ENCODE measurements at places on chromosomes 13 and 19.

DNA sequence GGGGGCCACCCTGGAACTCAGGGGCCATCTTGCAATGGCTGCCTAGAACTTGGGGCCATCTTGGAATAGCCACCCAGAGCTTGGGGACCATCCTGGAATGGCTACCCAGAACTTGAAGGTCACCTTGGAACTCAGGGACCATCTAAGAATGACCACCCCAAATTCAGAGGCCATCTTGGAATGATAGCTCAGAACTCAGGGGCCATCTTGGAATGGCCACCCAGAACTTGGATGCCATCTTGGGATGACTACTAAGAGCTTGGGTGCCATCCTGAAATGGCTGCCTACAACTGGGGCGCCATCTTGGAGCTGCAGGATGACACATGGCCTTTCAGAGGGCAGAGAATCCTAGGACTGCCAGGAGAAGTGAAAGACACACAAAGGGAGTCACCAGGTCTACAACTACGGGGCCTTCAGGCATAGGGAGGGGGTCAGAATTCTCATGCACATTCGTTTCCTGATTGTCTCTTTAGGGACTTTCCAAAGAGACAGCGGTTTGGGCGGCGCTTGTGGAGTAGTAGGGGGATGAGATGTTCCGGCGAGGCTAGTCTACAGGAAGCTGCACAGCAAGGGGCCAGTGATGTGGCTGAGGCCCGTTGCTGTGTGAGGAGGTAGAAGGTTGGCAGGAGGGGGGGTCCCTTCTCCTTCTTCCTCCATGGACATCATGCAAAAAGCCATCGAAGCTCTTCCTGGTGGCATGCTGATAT, 125.0 kb downstream of the IER2 start:
- peak; percentile 32 for DNase-seq

- DNase-seq: peak; percentile 72
Measured at GRCh38 chr19:18519962-18520847, 1.7 kb downstream of the ELL start.

DNA sequence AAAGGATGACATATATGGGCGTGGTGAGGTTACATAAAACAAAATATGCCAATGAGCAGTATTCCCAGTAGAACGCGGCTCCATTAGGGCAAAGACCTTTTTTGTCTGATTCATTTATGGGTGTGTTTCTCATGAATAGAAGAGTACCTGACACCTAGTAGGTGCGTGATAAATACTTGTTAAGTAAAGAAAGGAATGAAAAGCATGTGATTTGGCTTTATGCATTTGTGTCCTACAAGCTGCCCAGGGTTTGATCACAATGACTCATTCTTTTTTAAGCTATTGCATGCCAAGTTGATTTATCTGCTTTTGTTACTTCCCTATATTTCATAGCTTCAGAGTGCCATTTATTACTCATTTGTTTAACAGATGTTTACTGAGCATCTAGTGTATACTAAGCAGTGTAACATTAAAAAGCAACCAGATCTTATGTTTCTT, 19.1 kb upstream of the KCTD4 start:
- DNase-seq: no peak

- no peak for DNase-seq
Measured at GRCh38 chr13:27311518-27312210, 41.0 kb downstream of the RASL11A start.

DNA sequence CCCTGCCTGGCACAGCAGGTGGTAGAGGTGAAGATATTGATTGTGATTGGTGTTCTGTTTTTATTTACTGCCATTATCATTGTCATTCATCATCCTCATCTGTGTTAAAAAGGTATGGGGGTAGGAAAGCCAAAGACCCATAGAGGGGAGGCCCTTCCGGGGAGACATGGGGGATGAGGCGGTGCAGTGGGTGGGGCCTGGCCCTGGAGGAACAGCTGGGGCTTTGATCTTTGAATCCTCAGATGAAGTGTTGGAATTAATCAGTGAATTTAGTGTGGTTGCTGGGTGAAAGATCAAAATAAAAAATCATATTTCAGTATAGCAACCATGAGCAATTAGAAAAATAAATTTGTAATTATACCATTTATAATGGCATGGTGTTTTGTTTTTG, 7.4 kb downstream of the PTH2 start:
- no peak for DNase-seq

DNA sequence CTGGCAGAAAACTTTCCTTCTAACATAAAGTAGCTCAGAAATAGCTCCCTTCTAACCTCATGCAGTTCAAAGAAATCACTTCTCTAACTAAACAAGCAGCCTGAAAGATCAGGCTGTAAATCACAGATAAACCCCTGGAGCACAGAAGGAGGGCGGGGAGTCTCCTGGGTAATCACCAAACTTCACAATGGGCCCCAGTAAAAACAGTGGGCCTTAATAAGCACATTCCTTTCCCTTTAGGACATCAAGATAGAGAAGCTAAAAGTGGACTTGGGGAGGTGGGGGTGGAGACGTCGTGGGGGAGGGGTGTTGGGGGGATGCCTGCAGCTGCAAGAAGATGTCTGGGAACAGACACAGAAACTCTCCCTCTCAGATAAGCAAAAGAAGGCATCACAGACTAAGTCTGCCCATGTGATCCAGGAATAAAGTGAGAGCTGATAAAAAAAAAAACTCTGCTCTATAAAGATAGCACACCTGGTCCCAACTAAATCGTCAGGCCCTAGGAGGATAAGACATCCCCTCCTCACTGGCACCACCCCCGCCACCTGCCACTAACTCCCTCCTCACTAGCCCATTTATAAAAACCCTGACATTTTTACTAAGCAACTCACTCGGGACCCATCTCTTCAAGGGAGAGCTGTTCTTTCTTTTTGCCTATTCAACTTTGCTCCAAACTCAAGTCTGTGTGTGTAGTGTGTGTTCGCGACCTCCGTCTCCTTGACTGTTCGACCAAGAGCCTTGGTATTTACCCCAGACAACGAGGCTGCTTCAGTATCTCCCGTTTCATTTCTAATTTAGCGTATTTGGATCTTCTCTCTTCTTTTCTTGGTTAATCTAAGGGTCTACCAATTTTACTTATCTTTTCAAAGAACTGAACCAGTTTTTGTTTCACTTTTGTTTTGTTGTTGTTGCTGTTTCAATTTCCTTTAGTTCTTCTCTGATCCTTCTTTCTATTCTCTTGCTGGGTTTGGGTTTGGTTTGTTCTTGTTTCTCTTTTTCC, 31.7 kb downstream of the DNAJC15 start:
- DNase-seq: no peak

DNA sequence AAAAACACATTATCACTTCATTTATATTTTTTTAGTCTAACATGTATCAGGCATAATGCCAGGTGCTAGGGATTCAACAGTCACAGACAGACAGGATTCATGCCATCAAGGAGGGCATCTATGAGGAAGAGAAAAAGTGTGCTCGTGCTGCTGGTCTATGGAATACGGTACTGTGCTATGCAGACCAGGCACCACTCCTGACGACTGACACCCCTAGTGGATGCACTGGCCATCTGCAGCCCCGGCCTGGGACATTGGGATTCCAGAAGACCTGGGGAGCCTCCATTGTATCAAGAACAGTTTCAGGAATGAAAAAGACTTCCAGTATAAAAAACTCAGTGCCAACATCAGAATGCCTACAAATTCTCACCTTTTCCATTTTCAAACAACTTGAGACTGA, 94.0 kb downstream of the KLF12 start:
- no peak for DNase-seq

DNA sequence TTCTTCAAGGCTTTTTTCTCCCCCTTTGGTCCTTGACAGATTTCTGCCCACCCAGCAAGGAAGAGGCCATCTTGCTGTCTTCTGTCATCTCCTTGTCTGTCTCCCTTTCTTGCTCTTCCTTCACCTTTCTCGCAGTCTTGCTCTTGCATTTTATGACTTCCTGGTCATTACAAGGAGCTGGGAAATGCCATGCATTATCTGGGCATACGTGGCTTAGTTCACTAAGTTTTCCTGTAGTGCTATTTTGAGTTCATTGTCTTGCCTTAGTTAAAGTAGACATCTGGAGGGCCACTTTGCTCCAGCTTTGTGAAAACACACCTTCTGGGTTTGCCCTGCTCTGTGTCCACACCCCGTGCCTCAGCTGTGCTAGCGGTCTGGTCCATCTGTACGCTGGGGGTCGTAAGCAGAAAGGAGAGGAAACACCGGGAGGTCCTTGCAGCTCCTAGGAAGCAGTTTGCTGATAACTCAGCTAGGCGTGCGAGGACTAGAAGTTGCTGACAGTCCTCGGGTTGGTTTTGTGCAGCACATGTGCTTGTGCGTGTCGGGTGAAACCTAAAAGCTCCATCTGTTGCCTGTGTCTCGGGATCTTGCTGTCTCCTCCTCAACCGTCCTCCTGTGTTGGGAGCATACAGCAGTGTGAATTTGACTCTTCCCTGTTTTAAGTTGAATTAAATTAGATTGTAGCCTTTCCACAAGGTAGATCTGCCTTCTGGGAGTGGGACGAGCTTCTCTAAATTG, 59.4 kb downstream of the ARHGEF7 start:
- no peak for DNase-seq

DNA sequence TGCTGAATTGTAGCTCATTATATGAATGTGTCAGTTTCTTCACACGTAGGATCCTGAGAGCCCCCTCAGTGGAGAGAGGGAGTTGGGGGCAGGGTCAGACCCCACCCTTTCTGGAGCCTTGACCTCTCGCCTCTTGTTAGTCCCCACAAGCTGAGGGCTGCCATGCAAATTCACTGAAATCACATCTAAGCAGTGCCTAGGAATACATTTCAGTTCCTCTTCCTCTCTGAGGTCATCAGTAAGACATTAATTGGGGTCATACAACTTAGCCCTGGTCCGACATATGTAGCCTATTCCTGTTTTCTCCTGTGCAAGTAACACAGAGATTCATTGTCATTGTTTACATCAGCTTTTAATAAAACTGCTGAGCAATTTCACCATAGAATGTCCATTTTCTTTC, 30.0 kb downstream of the MYO9B start:
- DNase-seq: no peak

DNA sequence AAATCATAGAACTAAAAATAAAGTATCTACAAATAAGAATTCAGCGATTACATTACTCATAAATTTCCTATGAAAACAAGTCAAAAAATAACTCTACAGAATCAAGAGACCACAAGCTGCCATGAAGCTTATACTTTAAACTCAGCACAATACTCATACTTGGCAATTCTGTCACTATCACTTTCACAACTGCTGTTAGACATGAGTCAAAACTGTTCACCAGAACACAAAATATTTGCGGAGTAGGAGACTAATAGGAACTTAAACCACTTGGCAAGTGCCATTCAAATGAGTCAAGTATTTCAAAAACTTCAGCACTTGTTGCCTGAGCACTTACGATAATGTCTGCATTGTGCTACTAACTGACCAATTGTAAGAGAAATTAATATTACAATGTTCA, 387.8 kb upstream of the GPC6 start:
- no peak for DNase-seq

DNA sequence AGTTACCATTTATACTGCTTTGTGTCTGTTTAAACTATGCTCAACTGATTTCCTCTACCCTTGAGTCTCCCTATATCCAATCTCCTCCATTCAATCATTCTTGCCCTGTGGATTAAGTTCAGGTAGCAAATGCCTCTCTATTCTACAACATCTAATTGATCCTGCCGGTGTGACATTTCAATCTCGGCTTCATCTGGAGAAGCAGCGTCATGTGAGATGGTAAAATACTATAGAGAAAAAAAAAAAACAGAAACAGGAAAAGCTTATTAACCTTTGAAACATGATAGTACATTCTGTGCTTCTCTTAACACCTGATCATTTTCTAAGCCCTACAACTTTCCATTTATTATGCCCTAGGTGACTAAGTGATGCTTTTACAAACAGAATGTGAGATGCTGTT, 89.4 kb downstream of the KCTD12 start:
- no peak for DNase-seq

GRCh38 chr19:8261347-8261746, 46.8 kb downstream of the CD320 start:
- no peak for DNase-seq

- no peak for DNase-seq
Measured at GRCh38 chr13:109918179-109918711, 131.9 kb upstream of the IRS2 start.

DNA sequence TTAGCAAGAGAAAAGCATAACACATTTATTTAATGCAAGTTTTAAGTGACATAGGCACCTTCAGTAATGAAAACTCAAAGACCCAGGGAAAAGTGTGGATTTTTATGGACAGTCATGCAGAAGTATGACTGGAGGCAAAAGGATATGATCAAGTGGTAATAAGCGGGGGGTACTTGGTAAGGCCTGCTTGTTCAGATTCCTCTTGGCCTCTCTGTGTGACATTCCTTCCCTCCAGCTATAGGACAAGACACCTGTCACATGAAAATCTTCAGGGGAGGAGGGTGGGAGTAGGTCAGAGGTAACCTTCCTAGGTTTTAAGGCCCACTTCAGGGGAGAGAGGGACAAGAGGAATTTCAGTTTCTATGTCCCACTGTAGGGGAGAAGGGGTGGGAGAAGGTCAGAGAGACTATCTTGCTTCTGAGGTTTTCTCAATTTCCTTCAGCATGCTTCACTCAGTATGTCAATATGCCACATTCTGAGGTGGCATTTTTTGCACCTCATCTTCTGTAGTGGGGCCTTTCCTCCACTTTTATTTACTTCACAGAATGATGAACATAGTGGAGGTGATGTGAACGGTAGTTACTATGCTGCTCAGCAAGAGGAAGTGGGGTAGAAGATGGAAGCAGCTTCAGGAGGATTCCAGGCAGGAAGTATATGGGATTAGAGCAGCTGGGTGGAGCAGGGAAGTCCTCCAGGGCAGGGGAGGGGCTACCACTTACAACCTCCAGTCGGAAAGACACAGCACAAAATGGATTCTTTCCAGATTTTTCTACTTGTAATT, 73.2 kb upstream of the RFC3 start:
- DNase-seq: no peak

- no peak for DNase-seq
Measured at GRCh38 chr13:41858780-41859179, 102.1 kb downstream of the VWA8 start.

GRCh38 chr13:34816908-34817665, 125.0 kb upstream of the NBEA start:
- no peak for DNase-seq

GRCh38 chr13:106919638-106920037, 351.7 kb upstream of the ARGLU1 start:
- no peak for DNase-seq

DNA sequence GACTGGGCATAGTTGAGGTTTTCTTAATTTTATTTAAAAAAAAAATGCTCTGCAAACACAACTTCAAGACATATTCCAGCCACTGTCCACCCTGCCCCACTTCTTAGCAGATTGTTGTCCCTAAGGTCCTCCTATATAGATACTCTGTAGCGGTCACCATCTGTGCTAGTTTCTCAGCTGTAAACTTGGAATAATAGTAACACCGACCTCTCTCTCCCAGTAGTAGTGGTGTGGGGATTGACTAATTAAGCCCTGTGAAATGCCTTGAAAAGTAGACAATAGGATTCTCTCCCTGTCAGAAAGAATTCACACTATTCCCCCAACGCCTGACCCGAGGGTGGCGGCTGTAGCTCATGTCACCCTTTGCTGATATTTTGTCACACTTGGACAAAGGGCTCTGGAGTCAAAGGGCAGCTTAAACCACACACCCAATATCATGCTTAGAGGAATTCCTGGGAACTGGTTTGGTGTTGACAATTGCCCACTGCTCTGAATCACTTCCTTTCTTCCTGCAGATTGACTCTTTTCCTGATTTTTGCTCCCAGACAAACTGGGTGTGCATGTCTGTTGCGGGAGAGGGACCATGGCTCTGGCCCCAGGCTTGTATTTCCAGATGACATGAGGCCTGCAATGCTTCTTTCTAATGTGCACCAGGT, 9.2 kb upstream of the SERP2 start:
- no peak for DNase-seq

- DNase-seq: peak; percentile 88
Measured at GRCh38 chr19:14090509-14091080, at the start of gene SAMD1. SAMD1 (minus strand) TSS chr19:14090751.

- DNase-seq: no peak
Measured at GRCh38 chr19:18415178-18415867, 3.9 kb upstream of the SSBP4 start.
